IMR-90 (cell line): ENCODE measurements at places on chromosomes 4 and X.

DNA sequence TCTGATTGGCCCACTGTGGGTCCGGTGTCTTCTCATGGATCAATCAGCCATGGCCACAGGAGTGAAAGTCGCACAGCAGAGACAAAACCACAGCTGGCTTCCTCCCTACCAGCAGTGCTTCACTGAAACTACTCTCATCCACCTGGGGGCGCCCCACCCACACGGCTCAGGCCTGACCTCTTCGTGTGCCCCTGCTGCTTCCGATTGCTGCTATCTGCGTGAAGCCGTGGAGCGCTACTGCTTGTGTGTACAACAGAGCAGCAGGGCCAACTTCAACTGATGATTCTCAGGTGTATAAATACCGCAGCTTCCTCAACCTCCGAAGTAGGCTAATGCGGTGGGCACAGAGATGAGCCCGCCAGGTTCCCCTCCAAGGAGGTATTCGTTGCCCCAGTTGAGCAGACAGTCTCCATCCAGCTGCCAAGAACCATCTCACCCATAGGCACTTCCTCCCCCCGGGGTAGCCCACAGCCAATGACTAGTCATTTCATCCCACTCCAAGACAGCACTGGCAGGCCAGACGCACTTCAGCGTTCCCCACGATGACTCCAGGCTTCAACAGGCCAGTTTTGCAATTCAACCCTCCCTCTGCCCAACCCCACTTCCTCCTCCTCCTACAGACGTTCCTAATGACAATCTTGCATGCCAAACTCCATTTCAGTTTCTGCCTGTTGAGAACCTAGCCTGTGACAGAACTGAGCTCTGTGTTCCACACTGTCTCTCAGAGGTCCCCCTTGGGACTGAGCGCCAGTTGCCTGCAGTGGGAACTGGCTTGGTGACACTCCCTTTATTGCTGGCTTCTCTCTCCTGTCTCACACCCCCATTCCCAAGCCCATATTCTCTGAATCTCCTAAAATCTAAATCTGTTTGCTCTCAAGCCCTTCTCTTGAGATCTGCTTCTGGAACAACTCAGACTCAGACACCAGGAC is 41.3 kb upstream of the ATP6AP2 start:
- H3K27ac ChIP-seq = no peak overlapping the region
- peaks cover 19% of the 10 kb centered on the region; the same call in 1 of the 2 replicates for H3K27me3 ChIP-seq
- no peak overlapping the region for H3K4me3 ChIP-seq
- no peaks in the 10 kb centered on the region for H3K36me3 ChIP-seq
- H3K4me1 ChIP-seq = peaks cover 1% of the 10 kb centered on the region; the same call in 1 of the 2 replicates

GRCh38 chr4:132281733-132282132 is 867.4 kb upstream of the PCDH10 start:
- no peaks in the 10 kb centered on the region for H3K4me1 ChIP-seq
- no peaks in the 10 kb centered on the region for H3K27me3 ChIP-seq

- H3K4me1 ChIP-seq = no peaks in the 10 kb centered on the region; the same call in 1 of the 2 replicates
- no peak overlapping the region for H3K4me3 ChIP-seq
- no peaks in the 10 kb centered on the region for H3K27me3 ChIP-seq
- no peak overlapping the region for H3K27ac ChIP-seq
- no peak for DNase-seq
Measured at GRCh38 chr4:182878633-182879495, 38.3 kb downstream of the DCTD start.

DNA sequence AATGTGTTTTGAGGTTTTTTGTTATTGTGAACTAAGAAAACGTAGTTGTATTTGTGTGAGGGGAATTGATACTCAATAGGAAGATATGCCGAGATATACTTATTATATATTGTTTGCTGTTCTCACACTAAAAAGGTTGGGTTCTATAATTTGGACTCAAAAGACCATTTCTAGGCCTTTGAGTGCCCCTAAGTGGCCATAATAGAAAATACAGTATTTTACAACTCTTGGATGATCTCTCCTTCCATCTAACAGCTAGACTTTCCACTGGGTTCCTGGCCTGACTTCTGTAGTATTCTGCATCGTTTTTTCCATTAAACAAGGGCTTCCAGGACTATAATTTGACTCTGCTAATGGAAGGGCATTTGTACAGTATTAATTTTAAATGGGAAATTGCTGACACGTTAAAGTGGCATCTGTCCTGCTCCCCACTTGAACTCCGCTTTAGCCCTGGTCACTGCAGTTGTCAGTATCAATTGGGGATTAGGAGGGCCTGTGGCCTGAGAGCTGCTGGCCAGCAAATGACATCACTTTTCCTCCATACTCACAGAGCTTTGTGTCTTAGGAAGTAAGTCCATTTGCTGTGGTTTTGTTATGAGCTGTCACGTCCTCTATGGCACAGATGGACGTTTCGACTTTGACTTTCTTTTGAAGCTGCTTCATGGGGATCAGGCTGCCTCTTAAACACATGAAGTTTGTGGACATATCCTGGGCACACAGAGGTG is 176.9 kb downstream of the SLIT2 start:
- H3K27ac ChIP-seq = no peak overlapping the region
- H3K4me3 ChIP-seq = no peak overlapping the region
- peak; percentile 20 for DNase-seq
- H3K27me3 ChIP-seq = no peaks in the 10 kb centered on the region
- H3K4me1 ChIP-seq = no peaks in the 10 kb centered on the region; the same call in 1 of the 2 replicates

DNA sequence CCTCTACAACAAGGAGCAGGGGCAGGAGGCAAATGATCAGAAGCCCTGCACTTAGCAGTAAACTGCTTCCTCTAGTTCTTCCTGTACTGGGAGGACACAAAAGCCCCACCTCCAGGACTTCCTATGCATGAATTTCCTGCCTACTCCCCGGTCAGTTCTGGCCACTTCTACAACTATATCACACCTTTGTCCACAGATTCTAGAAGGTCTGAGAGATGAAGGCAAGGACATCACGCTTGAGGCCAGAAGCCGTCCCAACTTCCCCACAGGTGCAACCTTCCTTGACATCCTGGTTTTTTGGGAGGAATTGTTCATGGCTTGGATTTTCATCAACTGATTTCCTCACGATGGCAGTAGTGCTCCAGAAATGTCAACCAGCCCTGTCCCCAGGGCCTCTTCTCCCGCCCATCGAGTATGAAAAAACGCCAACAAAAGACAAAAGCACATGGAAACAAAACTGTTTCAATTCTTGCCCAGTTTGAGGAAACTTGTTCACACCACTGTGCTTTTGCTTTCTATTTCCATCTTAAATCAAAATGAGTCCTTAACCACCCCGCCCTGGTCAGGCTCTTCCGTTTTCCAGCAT is 206.5 kb upstream of the STK26 start:
- no peaks in the 10 kb centered on the region for H3K4me1 ChIP-seq
- peak; percentile 74 for DNase-seq
- H3K4me3 ChIP-seq = peak overlapping the region; percentile 50
- no peak overlapping the region for H3K27ac ChIP-seq
